NCI-H2081 treated with DMSO at 0.1 percent for 48 hours (cell line): ENCODE measurements at places on chromosomes 16 and 17.

DNA sequence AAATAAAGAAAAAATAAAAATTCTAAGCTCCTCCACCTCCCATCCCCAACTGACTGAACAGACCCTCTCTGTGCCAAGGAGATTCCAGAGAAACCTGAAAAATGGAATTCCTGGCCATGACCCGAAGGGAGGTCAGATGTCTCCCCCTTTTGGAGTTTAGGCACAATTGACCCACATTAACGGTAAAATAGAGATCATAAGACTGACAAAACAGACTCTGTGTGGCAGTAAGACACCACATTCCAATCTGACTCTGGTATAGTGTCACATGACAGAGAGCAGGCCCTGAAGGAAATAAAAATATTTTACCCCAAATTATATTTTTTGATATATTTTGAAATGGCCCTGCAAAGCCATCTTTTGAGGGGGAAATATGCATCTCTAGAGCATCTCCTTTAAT lies 115.1 kb upstream of the ZKSCAN2 start:
- no peak for DNase-seq

DNA sequence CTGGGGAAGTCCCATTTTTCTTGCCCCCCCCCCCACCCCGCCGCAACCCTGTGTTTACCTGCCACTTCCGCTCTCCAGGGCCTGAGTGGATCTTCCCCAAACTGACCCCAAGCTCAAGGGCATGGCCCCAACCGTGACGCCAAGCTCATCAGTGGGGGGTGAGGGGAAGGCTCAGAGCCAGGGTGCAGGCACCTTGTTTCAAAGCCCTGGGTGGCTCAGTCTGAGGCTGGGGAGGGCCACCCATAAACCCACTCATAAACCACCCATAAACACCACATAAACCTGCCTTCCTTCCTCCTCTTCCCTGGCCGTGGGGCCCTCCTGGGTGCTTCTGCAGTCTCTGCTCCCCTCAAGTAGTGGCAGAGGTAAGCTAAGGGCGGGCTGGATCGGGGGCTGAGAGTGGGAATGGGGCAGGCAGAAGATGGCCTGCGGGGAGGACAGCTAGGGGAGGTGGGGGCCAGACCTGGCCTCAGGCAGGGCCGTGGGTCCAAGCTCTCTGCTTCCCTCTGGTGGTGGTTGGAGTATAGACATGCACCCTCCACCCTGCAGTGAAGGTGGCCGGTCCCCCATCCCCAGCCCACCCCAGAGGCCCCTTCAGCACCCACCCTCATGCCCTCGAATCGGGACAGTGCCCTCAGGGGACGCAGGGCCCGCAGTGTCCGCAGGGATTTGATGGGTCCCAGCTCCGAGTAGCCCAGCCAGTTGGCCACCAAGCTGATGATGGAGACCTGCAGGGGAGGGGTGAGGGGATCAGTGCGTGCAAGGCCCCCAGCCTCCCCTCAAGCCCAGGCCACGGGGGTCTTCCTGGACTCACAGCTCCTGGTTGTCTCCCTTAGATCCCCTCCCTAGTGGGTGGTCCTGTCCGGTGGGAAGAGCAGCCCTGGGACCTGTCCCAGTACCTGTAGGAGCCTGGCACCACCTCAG lies 14.6 kb upstream of the CD79B start:
- no peak for DNase-seq

DNA sequence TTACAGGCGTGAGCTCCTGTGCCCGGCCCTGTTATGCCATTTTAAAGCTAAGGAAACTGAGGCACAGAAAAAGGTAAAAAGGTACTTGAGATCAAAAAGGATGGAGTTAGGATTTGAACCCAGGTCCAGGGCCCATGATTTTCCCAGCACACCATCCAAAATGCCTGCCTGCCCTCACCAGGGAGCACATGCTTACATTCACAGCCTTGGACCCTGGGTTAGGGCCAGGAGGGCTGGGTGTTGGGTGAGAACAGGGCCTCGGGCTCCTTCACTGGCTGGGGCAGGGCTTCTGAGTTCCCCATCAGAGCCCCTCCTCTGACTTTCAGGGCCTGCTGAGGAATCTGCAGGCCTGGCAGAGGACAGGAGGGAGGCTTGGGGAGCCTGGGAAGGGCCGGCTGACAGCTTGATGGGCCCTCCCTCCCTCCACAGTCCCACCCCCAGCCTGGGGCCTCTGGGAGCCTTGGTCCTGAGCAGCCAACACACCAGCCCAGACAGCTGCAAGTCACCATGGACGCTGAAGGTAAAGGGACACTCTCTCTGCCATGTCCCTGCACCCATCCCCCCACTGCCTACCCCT lies at the start of gene QPRT:
TSS of gene QPRT (plus strand) at position 490 of the 577 bp plus-strand sequence. CDS start at position 508, 18 bp downstream.
- no peak for DNase-seq

GRCh38 chr17:70208080-70208794 lies 38.9 kb downstream of the KCNJ2 start:
- DNase-seq, result no peak

DNA sequence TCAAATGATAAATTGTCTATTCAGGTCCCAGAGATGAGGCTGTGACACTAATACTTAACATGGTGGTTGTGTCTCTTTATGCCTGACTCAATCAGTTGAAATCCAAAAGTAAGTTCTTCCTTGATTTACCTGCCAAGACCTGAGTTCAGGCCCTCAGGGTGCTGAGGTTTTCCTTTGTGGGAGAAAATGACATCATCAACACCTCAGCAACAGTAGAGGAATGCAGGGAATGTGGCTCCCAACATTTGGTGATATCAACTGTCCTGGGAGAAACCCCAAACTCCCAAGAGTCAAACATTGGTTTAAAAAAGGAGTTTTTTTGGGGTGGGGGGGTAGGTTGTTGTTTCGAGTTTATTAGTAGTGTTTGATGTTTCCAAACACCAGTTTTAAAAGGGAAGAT lies 14.7 kb downstream of the RNF43 start:
- no peak for DNase-seq

DNA sequence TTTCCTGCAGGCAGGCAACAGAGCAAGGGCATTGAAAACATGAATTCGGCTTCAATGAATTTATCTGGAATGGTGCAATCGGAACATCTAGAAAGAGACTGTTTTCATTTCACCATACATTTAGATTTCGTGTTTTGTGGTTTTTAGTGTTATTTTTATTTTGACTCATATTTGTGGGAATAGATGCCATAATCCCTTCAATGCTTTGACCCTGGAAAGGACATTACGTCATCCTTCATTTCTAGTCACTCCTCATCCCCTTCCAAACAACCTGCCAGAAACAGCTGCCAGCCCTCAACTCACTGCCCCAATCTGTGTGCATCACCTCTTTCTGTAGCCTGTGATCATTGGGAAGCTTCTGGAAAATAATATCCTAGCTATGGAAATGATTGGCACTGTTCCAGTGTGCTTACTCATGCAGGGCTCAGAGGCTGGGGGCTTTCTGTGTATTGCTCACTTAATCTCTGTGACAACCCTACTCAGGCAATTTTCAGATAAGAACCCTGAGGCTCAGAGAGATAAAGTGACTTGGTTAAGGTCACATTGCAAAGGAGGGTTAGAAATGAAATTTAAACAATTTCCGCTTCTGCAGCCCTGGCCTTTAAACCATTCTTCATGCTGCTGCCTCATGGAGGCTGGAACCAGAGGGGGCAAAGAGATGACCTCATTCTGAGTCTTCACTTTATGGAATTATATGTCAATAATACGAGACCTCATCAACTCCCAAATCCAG lies 9.5 kb upstream of the KSR1 start:
- DNase-seq, result no peak

DNA sequence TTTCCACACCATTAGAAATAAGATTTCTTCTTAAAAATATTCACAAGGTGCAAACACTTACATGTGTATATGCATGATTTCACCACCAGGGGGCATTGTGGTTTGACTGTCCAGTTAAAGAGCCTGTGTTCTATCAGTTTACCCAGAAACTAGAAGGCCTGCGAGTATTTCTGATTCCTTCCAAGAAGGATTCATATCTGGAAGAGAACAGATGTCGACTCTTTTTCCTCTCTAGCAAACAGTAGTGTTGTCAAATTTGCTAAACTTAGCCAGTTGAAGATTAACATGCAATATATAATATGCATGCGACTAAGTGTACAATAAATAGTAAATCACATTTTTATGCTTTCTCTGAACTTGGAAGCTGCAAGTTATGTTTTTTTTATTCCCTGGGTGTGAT lies 404.1 kb downstream of the WWOX start:
- DNase-seq, result peak; percentile 11

DNA sequence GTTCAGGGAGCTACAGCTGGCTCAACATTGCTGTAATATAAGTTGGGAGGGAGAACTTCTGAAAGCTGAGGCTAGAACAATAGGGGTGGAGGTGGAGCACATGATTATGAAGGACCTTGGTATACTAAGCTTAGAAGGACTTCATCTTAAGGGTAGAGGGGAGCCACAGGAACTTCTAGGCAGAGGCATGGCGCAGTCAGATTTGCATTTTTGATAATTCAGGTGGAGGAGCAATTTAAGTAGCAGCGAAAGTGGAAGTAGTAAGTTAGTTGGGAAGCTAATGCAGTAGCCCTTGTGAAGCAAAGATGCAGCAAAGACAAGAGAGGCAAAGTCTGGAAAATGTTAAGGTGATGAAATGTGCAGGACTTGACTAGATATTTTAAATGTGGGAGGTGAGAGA lies 144.1 kb downstream of the SPECC1 start:
- no peak for DNase-seq

GRCh38 chr16:19502395-19503131 lies 19.3 kb downstream of the GDE1 start:
- DNase-seq, result no peak
